NCI-H446 treated with DMSO at 0.1 percent for 48 hours (cell line): ENCODE measurements at places on chromosomes 4 and X.

- DNase-seq: peak; percentile 88
Observed at GRCh38 chrX:130268449-130269170, at the start of gene ZNF280C. ZNF280C (minus strand) TSS chrX:130268899; CDS start chrX:130260449, 8,450 bp downstream.

DNA sequence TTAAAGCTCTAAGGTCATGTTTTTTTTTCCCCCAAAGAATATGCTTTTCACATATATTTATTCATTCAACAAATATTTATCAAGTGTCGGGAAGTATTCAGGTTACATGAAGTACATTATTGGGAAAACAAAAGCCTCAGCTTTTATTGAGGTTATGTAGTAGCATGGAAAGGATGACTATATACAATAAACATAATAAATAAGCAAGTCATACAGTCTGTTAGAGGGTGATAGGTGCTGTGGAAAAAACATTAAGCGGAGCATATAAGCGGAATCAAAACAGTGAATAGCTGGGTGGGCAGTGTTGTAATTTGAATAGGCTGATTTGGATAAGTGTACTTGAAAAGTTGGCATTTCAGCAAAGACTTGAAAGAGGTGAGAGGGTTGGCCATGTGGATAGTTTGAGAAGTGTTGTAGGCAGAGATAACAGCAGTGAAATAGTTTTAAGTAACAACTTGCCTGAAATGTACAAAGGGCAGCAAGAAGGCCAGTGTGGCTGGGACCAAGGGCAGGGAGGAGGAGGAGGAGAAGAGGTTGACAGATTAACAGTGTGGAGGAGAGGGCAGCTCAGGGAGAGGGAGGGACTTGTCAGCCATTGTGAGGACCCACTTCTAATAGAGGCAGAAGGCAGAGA, 558.7 kb downstream of the SPRY1 start:
- DNase-seq: no peak

GRCh38 chr4:171342646-171343045, 470.6 kb upstream of the GALNTL6 start:
- DNase-seq: no peak

DNA sequence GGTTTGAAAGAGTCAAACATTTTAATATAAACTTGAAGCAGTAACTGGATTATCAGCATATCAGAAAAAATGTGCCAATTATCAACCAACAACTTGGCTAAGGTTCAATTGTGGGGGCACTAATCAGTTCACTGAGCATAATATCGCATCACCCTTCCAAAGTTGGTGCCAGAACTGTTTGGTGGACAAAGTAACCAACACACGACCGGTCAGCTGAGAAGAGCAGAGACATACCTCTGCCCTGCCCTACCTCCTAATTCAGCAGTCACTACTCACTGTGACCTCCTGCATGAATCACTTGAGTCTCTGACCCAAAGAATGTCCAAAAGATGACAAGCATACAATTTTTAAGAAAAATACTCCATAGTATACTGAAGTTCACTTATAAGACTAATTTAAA, 53.2 kb downstream of the TSPAN5 start:
- DNase-seq: no peak

GRCh38 chr4:4659871-4660651, 118.2 kb upstream of the STX18 start:
- DNase-seq: no peak

GRCh38 chr4:149914119-149915115, 98.8 kb upstream of the IQCM start:
- peak; percentile 27 for DNase-seq

- no peak for DNase-seq
Observed at GRCh38 chr4:86853209-86853608, 4.0 kb upstream of the SLC10A6 start.

GRCh38 chr4:129488427-129488826, 392.5 kb downstream of the C4orf33 start:
- DNase-seq: no peak

DNA sequence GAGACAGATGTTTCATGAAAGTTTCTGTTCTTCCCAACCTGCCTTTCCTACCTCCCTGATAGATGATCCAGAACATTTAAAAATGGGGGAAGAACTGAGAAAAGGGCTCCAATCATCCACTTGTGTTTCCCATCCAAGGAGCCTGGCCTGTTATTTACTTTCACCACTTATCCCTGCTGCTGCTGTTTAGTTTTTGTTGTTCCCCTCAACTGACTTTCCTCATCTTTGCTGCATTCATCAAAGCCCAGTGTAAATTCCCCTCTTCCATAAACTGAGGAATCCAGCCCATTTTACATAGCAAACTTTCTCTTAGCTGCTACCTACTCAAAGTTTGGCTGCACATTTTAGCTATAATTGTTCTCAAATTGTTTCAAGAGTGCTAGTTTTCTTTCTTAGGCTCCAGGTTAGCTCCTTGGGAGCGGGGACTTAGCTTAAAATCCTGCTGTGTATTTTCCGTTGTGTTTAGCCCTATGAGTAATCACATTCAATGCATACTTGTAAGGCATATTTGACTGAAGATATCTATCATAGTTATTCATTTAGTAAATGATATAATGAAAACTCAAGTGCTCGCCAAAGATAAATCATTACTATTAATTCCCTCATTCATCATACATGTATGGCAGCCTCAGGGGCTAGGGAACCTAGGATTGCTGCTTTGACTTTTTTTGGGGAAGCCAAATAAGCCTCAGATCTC, 1.4 kb upstream of the PTPN13 start:
- no peak for DNase-seq

DNA sequence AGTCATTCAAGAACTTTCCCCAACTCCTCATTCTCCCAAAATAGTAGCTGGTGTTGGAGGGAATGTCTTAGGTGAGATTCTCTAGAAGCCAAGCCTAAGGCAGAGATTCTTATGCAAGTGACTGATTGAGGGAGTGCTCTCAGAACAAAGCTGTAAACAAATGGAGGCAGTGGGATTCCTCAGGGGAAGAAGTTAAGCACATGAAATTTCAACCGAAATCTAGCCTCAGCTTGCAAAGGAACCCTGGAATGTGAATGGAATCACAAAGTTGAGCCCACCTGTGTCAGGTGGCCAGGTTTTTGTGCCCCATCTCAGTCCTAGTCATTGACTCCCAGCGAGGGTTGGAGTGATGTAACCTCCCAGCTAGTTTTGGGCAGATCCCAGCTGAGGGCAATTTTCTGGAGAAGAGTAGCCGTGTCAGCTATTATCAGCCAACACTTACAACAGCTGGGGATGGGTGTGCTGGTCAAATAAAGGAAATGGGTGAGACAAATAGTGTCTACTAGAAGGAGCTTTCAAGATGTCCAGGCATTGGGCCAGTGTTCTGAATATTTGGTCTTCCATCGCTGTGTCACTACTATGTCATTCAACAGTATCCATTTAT, 29.7 kb upstream of the FGF2 start:
- no peak for DNase-seq

- DNase-seq: no peak
Observed at GRCh38 chrX:57901466-57901865, 8.8 kb downstream of the ZXDA start.

DNA sequence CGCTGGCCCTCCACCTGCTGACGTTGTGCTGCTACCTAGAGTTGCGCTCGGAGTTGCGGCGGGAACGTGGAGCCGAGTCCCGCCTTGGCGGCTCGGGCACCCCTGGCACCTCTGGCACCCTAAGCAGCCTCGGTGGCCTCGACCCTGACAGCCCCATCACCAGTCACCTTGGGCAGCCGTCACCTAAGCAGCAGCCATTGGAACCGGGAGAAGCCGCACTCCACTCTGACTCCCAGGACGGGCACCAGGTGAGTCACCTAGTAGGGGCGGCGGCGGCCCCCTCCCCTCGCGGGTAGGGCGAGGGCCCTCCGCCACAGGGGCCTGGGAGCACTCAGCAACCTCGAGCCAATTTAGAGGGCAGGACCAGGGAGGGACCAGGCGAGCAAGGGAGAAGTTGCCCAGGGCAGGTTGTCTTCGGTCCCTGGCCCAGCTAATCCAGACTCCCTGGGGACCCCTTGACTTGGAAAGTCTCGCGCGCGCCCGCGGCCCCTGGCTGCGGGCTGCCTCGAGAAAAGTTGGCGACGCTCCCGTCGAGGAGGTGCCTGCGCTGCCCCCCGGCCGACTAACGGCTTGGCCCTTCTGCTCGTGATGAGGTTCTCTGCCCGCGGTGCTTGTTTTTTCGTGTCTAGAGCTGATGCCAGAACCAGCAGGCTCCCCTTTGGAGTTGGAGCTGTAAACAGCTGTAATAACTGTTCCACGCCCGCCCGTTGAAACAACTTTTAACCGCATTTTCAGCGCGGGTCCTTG, 717 bp downstream of the EDA start:
- peak; percentile 42 for DNase-seq

DNA sequence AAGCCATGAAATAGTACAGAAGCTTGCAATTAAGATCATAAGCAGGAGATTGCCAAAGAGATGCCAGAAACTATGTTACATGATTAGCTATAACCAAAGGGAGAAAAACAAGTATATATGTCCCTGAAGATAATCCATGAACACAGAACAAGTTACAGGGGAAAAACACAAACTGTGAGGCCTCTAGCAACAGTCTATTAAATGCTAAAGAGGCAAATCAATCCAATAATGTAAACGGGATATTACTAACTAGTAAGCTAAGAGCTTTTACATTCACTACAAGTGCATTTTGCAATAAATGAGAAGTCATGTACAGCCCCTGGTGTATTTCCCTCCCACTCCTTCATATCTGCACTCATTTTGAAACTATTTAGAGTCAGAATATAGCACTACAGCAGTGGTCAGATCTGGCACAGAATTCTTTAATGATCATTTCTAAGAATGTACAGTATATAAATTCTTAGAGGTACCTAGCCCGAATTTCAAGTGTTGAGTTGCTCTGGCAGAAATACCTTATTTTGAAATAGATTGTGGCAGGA, 449.8 kb upstream of the SMIM31 start:
- DNase-seq: no peak

GRCh38 chr4:19540859-19541540, 710.7 kb upstream of the SLIT2 start:
- DNase-seq: no peak

DNA sequence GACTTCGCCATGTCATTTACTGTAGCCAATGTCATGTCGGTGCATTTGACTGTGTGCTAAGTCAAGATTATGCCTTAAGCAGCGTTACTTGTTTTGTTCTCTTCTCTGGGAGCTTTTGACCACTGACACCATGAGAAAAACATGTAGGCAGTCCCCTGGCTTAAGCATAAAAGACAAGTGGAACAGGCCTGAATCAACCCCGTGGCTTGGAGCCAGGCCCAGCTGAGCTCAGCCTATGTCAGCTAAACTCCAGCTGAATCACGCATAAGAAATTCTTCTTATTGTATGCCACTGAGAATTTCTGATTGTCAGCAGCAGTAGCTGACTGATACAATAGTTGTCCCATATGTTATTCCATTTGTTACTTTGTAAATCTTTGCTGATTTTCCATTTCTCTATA, 261.9 kb downstream of the CBLL2 start:
- no peak for DNase-seq

- no peak for DNase-seq
Observed at GRCh38 chr4:189385098-189385497, 555.6 kb upstream of the FRG1 start.

DNA sequence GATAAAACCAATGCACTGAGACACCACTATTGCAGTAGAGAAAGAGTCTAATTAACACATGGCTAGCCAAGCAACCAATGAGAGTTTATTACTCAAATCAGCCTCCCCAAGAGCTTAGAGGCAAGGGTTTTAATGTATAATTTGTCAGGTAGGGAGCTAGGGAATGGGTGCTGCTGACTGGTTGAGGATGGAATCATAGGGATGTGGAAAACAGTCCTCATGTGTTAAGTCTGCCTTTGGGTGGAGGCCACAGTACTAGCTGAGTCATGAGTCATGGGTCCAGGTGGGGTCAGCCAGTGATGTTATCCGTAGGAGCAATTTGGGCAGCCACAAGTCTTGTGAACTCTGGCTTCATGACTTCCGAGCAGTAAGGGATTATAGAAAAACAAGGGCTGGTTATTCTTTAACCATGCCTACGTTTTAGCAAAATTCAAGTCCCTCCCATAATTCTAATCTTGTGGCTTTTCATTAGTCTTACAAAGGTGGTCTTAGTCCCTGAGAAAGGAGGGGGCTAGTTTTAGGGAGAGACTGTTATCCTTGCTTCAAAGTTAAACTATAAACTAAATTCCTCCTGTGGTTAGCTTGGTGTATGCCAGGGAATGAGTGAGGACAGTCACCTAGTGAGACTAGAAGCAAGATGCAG, 25.1 kb upstream of the PLAC8 start:
- DNase-seq: no peak

DNA sequence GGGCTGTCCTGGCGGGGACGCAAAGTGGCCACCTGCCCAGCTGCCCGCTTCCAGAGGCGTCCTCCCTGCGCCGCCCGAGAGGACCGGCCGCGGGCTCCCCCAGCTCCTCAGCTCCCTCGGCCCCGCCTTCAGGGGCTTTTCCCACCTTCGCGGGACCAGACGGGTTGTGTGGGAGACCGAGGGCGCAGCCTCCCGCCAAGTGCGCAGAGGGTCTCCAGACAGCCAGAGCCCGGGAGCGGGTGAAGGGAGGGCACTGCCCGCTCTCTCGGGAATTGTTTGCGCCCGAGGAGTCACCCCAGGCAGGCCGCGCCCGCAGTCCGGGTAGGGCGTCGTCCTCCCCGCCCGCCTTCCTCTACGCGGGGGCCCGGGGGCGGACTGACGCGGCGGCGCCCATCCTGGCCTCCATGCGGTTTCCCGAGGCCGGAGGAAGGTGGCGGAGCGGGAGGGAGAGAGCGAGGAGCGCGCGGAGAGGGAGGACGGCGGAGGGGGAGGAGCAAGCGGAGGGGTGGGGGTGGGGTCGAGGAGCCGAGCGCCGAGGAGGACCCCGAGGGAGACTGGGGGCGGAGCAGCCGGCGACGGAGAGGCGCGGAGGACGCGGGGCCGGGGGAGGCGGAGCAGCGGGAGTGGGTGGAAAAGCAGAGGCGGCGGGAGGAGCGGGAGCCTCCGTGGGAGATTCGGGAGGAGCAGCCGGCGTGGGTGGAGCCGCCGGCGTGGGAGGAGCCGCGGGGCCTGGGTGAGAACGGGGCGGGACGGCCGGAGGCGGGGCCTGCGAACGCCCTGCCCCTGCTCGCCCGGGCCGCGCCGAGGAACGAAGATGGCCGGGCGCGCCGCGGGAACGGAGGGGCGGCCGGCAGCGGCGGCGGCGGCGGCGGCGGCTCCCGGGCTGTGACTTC, 47.5 kb downstream of the CLDN34 start:
- DNase-seq: peak; percentile 25
